Astrocyte of the cerebellum (primary cell): ENCODE measurements at places on chromosomes 16 and 17.
A peak's percentile ranks its signal among the peaks of the same experiment; 100 is the strongest.

DNA sequence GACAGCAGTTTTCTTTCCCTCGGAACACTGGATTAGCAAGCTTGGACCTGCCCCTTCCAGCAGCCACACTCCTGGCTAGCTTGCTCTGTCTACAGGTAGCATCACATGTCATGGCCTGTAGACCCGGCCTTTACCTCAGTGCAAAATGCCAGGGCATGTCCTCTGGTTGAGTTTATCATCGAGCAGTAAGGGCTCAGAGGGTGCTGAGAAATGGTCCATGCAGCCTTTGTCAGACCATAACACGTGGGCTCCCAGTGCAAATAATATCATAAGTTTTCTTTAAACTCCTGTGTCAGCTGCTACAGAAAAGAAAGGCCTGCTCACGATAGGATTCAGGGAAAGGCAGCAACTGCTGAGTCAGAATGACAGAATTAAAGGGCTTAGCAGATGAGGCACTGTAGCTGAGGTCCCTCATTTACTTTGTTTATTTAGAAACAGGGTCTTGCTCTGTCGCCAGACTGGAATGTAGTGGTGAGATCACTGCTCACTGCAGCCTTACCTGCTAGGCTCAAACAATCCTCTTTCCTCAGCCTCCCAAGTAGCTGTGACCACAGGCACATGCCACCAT, 8.0 kb upstream of the GNA13 start:
- DNase-seq, result no peak

DNA sequence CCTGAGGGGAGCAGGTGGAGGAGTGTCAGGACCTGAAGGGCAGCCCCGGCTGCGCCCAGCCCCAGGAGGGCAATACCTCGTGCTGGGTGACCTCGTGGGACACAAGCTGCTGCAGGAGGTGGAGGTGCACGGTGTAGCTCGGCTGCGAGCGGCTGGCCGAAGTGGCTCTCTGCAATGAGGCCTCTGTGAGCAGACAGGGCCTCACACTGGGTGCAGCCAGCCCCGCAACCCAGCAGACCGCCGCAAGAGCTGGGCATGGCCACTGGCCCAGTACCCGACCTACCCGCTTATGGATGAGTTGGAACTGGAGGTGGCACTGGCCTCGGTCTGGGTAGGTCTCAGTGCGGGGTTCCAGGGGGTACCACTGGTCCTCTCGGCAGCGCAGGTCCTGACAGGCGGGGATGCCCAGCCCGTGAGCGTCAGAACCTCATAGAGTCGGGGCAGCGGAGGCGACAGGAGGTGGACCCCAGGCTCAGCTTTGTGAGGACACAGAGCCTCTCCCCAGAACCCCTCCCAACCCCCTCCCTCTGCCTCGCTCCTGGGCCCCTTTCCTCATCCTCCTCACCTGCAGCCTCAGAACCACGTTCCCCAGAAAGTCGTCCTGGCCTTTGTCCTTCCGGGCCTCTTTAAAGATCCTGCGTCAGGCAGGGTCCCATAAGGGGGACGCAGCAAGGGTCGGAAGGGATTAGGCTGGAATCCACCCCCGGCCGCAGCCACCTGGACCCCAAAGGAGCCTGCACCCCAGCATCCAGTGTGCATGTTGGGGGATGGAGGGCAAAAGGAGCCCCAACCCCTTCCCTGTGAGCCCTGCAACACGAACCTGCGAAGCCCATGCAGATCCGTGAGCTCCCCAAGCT, 4.0 kb downstream of the UNC13D start:
- no peak for DNase-seq

DNA sequence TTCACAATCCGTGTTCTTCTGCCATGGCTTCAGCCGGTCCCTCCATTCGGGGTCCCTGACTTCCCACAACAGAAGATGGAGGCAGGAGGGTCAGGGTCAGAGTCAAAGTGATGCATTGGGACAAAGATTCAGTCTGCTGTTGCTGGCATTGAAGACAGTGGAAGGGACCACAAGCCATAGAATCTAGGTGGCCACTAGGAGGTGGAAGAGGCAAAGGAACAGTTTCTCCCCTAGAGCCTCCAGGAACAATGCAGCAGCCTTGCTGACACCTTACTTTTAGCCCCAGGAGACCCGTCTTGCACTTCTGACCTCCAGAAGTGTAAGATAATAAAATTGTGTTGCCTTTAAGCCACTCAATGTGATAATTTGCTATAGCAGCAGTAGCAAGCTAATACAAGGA, 55.9 kb downstream of the MFSD11 start:
- DNase-seq, result no peak

- DNase-seq, result no peak
These were observed 21.9 kb downstream of the ENGASE start for GRCh38 chr17:79096477-79096876.

DNA sequence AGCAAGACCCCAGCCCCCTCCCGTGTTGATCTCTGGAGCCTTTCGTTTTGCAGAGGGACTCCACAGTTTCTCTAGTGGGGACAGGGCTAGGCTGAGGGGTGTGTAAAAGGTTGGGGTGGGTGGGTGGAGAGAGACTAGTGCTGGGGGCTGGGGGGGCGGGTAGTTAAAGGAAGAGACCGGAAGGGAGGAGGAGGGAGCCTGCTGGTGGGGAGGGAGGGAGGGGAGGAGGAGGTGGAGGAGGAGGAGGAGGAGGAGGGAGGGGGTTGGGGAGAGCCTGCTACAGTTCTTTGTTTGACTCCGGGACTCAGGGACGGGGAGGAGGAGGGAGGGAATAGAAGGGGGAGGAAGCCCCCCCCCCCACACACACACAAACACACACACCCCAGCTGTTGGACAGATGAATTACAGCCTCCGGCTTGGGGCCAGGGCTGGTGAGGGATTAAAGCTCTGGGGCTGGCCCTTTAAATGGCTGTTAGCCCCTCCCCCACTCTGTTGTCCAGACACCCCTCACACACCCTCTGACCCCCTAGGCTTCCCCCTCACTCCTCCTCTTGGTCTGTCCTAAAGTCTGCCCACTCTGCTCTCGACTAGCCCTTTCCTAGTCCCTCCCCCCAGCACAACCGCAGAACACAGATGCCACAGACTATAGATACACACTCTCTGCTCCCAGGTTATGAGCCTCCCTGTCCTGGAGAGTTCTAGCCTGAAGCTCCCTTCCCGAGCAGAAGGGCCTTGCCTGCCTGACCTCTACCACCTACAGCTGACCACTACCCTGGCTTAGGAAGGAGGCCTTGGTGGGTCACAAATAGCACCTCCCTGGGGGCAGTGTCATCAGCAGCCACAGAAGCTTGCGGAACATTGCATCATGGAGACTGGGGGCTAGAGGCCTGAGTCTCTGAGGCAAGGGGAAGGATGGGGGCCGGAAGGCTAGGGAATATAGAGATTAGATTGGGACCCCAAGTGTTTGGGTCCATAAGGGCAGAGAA, 4.4 kb downstream of the KDM6B start:
- no peak for DNase-seq

DNA sequence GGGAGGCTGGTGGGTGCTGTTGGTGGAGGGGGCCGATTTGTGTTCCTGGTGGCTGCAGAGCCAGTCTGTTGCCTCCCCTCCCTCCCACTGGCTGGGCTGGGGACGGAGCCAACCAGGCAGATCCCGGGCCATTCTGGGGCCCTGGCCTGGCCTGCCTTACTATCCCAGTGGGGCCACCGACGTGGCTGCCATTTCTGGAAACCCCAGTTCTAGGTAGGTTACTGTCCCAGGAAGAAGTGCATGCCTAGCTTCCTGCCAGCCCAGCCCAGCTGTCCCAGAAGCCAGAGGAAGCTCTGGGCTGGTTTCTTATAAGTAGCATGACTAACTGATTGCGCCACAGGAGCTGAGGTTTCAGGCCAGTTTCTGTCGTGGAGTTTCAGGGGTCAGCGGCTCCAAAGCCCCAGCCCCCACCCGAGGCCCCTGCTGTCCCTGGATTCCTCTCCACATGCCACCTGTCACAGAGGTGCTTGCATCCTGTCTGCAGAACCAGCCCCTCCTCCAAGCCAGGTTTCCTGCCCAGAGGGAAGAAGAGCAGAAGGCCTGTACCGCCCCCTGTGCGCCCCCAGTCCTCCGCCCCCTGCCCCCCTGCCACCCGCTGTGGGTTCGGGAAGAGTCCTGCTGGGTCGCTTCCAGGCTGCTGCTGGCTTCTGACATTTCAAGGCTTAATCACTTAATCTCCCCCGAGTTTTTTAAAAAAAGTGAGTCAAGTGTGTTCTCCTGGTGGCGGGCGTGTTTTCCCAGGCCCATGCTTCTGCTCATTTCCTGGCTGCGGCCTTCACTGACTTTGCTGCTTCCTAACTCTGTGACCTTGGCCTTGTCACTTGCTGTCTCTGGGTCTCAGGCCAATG, 13.2 kb downstream of the IL4R start:
- DNase-seq, result peak; percentile 93

- no peak for DNase-seq
These were observed 30.5 kb upstream of the CACNG1 start for GRCh38 chr17:67013891-67014290.

GRCh38 chr16:80664786-80665185, 124.0 kb downstream of the DYNLRB2 start:
- no peak for DNase-seq

- no peak for DNase-seq
These were observed 3.9 kb downstream of the MIF4GD start for GRCh38 chr17:75267153-75267410.

GRCh38 chr16:51184702-51185433, 33.8 kb upstream of the SALL1 start:
- DNase-seq, result no peak

DNA sequence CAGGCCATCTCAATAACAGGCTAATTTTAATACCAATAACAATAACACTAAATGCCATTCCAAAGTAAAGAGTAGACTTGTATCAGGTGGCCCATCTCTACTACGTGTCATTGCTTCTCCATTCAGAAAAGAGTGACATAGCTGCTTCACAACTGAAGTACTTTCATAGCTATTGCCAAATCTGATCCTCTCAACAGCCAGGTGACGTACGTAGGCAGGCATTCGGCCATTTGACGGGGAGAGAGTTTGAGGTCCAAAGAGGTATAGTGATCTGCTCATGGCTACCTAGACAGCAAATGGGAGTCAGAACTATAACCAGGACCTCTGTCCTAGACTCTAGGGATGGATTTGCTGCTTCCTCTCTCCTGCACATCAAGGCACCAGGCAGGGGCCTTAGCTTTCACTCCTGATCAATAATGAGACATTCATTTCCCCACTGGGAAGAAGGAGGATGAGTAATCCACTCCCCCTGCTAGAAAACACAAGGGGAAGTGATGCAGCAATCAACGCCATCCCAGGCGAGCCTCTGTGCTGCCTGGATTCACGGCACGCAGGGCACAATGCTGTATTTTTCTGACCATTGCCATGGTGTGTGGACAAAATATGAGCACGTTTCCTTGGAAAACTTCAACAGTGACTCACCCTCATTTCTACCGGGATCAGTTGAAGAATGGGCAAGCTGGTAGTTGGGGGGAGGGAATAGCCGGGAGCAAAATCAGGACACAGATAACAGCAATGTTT, 80.9 kb downstream of the SPACA3 start:
- no peak for DNase-seq

- DNase-seq, result no peak
These were observed 22.9 kb upstream of the TMEM220 start for GRCh38 chr17:10752696-10753095.

DNA sequence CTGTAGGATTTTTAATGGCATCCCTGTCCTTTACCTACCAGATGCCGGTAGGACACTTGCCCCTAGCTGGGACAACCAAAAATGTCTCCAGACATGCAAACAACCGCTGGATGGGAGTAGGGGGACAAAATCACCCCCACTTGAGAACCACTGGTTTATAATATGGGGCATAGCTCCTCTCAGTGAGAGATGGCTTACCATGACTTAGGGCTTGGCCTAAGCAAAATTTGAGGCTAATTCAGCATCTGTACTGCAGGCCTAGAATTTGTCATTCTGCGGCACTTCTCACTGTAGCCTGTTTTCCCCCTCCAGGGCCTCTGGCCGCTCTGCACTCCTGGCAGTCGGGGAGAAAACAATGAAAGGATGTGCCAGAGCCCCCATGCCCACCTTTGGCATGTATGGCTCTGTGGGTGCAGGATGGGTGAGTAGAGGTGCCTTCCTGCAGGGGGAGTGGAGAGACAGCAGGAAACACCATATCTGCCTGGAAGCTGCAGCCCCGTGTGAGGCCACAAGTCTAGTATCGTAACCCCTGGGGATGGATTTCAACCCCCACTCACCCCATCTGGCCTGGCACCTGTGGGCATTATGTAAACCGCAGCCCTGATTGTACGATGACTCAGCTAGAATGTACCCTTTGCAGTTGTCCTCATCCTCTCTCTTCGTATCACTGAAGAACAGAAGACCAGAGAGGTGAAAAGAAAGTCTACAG, 268.1 kb downstream of the SOX9 start:
- DNase-seq, result no peak

DNA sequence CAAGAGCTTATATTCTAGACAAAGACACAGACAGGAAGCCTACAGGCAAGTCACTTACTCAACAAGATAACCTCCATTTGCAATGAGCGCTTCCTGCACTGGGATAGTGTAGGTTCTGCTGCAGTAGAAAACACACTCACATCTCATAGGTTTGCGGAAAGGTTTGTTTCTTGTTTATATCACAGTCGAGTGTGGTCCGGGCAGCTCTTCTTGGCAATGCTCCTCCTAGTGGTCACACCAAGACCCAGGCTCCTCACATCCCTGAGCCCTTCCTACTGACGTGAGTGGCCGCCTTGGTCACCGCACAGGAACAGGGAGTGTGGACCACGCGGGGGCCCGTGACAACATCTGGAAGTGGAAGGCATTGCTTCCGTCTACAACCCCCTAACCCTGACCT, 48.0 kb upstream of the RBFOX3 start:
- DNase-seq, result no peak

DNA sequence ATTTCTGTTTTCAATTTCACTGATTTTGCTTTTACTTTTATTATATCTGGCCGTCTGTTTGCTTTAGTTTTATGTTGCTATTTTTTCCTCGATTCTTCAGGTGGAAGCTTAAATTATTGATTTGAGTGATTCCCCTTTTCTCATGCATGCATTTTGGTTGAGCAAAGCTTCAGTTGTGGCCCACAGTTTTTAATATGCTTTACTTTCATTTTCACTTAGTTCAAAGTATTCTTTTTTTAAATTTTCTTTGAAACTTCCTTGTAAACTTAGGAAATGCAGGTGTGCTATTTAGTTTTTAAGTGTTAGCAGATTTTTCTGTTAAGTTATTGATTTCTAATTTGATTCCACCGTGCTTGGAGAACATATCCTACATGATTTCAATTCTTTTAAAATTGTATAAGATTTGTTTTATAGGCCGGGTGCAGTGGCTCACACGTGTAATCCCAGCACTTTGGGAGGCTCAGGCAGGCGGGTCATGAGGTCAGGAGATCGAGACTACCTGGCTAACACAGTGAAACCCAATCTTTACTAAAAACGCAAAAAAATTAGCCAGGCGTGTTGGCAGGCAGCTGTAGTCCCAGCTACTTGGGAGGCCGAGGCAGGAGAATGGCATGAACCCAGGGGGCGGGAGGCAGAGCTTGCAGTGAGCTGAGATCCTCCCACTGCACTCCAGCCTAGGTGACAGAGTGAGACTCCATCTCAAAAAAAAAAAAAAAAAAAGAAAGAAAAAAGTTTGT, 531.2 kb downstream of the KIF2B start:
- no peak for DNase-seq
